ENCODE measurements at places on chromosomes 3 and 15.

DNA sequence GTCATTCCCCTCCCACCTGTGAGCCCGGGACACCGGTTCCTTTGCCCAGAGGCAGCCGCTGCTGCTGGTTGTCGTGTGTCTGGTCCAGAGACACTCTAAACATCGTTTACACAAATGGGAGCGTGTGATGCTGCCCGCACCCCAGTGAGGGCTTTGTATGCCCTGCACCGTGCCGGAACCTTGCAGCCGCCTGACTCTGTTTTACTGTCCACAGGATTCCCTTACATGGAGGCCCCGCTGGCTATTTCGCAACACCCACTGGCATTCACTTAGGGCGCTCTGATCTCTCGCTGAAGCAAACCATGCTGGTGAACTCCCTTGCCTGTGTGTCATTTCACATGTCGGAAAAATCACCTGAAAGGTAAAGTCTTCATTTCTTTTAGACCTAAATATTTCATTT is 100.8 kb upstream of the SLC6A6 start:
- no peak for DNase-seq

- peak; percentile 61 for DNase-seq
Observed at GRCh38 chr3:62679988-62680387, 195.2 kb downstream of the CADPS start.

DNA sequence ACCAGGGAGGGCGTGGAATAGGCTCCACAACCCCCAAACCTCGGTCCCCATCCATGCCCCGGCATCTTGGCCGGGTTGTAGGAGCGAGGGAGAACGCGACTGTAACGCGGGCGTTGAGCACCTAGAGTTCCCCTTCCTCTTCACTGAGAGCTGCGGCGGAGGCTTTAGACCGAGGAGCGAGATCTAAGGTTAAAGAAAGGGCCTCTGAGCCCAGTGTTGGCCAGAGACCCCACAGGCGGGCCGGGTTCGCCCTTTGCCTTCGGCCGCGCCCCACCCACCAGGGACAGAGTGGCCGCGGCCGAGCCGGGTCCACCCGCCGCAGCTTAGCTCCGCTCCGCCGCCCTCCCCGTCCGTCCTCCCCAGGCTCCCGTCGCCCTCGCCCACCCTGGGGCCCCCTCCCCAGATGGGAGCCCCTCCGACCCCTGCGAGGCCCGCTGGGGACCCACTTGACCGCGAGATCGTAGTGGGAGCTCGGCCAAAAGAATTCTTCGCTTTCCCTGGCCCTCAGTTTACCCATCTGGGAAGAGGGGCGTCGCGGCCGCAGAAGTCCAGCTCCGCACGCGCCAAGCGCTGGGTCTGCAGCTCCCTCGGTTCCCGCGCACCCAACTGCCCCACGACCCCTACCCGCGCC is 425 bp downstream of the ANPEP start:
- no peak for DNase-seq

DNA sequence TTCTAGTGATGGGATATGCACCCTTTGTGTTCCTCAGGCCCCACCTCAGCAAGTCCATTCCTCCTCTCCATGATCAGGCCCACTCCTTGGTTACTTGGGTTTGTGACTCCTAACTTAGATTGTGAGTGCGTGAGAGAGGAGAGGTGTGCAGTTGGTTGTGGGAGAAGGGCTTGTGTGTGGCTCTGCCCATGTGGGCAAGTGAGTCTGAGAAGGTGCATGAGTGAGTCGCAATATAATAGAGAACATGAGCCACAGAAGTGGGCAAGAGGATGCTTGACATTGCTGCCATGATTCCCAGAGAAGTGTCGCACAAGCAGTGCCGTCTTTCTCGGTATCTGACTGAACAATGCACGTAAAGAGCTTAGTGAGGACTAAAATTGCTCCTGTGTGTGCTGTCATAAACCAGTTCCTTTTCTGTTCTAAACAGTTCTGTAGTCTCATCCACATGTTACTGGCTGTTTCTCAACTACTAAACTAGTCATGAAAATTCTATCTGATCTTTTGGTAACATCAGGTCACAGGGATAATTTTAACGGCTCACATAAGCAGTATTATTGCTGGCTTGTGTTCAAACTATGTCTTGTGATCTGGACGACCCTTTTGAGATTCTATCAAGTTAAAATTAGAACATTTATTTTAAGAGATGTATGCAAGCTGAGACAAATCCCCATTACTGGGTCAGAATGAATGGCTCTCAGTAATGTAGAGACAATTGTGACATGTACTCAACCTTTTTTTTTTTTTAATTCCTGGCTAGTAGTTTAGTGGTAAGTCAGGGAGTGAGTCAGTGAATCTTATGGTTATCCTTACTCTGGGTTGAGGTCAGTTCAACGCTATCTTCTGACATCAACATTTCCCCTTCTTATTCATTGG is 25.6 kb downstream of the GYG1 start:
- no peak for DNase-seq

DNA sequence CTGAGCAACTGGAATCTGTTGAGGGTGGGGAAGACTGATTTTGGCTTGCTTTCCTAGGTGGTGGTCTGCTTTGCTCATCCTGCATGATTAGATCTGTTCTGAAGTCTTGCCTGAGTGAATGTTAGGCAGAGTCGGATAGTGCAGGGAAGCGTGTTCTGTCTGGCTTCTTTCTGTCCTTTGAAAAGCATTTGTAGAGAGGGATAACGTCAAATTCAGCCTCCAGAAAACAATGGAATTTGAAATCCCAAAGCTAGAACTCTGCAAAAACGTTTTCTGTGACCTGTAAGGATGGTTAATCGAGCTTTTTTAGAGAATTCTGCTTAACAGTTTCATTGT is 1.4 kb downstream of the GLCE start:
- DNase-seq = no peak

DNA sequence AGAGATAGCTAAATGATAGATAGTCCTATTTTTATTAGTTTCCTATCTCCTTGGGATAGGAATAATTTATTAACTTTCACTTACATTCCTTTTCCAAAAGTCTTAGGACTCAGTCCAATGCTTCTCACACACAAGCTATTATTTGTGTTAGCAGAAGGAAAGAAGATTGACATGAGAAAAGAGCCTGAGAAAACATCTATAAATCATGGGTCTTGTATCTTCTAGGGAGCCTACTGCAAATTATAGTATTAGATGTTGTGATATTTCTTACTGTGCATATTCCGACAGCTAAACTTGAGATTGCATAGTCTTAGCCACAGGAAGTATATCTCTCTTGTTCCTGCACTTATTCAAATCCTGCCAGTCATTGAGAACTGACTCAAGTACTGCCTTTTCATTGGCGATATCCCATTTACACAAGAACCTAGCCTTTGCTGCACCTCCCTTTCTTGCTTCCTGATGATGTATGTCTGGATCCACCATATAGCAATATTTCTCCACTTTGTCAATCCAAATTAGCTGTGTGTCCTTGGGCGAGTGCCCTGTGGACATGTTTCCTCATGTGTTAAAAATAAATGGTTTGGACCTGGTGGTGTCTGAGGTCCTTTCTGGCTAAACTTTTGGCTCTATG is 245.1 kb upstream of the LMCD1 start:
- DNase-seq = no peak

DNA sequence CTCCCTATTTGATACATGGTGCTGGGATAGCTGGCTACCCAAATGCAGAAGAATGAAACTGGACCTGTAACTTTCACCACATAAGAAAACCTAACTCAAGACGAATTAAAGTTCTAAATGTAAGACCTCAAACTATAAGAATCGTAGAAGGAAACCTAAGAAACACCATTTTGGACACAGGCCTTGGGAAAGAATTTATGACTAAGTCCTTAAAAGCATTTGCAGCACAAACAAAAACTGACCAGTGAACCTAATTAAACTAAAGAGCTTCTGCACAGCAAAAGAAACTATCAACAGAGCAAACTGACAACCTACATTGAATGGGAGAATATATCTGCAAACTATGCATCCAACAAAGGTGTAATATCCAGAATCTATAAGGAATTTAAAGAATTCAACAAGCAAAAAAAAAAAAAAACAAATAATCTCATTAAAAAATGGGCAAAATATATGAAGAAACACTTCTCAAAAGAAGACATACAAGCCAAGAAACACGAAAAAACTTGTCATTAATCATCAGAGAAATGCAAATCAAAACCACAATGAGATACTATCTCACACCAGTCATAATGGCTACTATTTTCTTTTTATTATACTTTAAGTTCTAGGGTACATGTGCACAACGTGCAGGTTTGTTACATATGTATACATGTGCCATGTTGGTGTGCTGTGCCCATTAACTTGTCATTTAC is 37.0 kb downstream of the HDGFL3 start:
- DNase-seq = no peak

GRCh38 chr3:6551165-6551564 is 309.8 kb upstream of the GRM7 start:
- DNase-seq = no peak

GRCh38 chr3:126389112-126389793 is 5.5 kb upstream of the CFAP100 start:
- peak; percentile 48 for DNase-seq
